ENCODE measurements at places on chromosomes 5 and 9.

DNA sequence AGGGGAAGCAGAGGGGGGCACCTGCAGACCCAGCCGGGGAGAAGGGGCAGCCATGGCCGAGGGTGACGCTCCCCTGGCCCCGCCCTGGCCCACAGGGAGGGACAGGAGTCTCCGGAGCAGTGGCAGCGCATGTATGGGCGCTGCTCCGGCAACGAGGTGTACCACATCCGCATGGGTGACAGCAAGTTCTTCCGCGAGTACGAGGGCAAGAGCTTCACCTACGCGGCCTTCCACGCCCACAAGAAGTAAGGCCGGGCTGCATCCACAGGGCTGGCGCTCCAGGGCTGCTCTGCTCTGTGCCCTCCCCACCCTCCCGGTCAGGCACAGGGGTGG lies 68.2 kb downstream of the KCNT1 start:
- no peak for DNase-seq

GRCh38 chr9:85536076-85536475 lies 205.7 kb downstream of the AGTPBP1 start:
- DNase-seq, result no peak

DNA sequence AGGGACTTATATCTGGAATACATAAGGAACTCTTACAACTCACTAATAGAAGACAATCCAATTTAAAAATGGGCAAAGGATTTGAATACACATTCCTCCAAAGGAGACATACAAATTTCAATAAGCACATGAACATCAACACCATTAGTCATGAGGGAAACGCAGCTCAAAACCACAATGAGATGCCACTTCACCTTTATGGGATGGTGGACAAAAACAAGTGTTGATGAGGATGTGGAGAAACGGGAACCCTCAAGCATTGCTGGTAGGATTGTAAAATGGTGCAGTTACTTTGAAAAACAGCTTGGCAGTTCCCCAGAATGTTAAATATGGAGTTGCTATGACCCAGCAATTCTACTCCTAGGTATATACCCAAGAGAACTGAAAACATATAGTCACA lies 72.7 kb upstream of the IER5L start:
- DNase-seq, result no peak

DNA sequence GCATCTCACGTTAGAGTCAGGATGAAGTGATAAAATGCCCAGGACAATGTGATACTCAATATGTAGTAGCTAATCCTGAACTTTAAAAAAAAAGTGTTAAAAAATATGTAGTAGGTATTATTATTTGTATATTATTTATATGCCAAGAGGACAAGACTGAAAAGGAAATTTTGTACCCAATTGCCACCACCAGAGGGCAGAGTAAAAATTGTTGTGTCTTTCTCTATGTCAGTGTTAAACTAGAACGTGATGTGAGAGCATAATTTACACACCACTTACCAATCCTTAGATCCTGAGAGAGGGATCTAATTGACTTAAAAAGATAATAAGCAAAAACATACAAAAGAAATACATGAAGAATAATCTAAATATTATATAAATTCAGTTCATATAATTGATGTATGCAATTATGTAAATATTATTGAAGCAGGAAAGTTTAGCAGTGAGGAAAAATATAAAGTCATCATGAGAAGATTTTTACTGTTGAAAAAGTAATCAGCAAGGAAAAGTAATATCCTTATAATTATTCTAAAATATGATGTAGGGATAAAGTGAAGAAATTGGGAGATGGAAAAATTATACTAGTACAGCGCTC lies 288.9 kb downstream of the RAB3C start:
- DNase-seq, result peak; percentile 56

- DNase-seq, result no peak
These were observed 23.3 kb downstream of the TNFSF15 start for GRCh38 chr9:114782586-114782985.

DNA sequence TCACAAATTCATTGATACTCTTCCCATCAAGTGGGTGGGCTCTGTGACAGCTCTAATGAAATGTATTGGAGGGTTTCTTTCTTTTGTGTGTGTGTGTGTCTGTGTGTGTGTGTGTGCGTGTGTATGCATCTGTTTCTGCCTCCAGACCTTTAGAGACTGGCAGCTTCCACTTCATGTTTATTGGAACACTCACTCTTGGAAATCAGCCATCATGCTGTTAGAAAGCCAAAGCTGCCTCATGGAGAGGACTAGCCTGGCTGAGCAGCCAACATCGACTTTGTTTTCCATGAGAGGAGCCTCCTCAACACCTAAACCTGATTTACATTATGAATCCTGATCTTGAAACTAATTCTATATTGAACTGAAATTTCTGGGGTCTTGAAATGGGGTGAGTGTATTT lies 128.5 kb upstream of the FAM174A start:
- no peak for DNase-seq

DNA sequence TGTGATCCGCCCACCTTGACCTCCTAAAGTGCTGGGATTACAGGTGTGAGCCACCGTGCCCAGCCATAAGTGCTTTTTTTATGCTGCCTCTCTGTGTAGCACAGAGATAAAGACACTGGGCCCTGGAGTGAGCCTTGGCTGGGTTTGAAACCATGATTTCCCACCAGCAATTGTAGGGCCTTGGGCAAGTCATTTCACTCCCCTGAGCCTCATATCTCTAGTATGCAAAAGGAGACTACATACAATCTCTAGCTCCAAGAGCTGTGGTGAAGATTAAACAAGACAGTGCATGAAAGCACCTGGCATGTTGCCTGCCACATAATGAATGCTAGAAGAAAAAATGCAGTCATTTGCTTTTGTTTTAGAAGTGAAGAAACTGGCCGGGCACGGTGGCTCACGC lies 3.9 kb downstream of the FABP6 start:
- DNase-seq, result no peak

DNA sequence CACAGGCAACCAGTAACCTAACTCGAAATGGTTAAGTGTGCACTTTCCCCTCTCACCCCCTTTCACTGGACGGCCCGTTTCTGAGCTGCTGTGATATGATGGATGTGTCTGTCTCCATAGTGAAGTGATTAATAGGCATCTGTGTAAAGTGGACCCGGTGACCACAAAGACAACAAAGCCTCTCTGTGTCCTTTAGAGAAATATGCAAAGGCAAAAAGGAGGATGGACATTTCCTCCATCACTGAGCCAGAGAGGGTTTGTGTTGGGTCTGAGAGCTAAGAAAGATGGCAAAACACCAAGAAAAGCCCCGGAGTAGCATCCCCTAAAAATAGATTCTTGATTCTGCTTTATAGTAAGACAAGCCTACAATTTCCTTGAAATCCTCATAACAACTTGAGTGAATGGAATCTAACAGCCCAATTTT lies 120.6 kb downstream of the SEMA6A start:
- DNase-seq, result no peak
